GM12878 (cell line): ENCODE measurements at places on chromosomes 2 and 18. TPM values are rescaled to one million over a fixed set of nuclear protein-coding genes. Genes with fewer than 3 reads are reported as not detected.

DNA sequence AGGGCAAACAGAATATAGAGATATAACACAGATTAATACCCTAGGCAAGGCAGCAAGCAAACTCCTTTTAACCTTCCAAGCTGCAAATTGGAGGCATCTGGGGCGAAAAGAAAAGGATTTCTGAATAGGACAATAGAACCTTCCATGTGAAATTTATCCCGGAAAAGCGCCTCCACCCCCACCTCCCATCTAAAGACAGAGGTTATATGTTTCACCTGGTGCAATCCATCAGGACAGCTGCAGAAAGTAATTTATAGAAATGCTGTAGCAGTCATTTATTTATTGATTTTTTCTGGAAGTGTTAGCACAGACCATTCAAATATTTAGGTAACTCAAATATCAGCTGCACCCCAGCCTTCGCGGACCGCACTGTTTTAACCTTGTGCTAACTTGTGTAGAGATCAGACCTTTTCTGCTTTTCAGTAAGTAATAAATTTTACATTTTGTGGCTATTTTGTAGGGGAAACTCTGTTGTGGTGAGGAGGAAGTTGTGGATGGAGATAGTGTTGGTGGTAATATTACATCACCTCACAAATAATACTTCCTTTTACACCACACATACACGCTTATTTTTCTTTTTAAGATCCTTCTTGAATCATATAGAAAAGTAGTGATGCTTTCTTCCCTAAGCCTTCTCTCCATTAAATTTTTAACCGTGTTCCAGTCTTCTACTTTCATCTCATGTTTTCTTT is 919.3 kb upstream of the CDH2 start:
- no peak overlapping the region for H3K27ac ChIP-seq
- H3K4me1 ChIP-seq: no peaks in the 10 kb centered on the region
- no peaks in the 10 kb centered on the region for H3K27me3 ChIP-seq
- H3K36me3 ChIP-seq: no peaks in the 10 kb centered on the region
- H3K4me3 ChIP-seq: no peak overlapping the region
- no peak for DNase-seq

Gene PDCD1
- 3.6 and 4.0 TPM in 2 replicates for total RNA-seq

Gene NIF3L1
- total RNA-seq: 27.1 and 27.6 TPM in 2 replicates

DNA sequence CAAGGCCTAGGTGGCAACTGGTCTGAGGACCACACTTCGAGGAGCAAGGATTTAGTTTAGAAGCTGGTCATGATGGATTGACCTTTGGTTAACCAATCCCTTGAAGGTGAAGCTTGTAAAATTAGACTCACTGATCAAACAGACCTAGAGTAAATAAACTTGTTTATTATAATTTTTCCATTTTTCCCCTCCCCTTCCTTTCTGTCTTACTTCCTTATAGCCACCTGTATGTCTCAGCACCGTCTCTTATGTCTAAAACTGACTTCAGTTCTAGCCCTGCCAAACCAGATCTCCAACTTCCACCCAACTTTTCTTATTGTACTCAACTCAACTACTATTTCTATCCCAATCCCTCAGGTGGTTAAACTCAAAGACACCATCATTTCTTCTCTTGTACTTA is 92.8 kb upstream of the THOC1 start:
- H3K4me1 ChIP-seq: no peaks in the 10 kb centered on the region
- H3K36me3 ChIP-seq: no peaks in the 10 kb centered on the region
- H3K4me3 ChIP-seq: no peak overlapping the region
- no peak for DNase-seq
- no peaks in the 10 kb centered on the region for H3K27me3 ChIP-seq

GRCh38 chr2:69147841-69148533 is 135.0 kb downstream of the ANTXR1 start:
- H3K4me3 ChIP-seq: no peak overlapping the region
- H3K27me3 ChIP-seq: peaks cover 2% of the 10 kb centered on the region
- no peak for DNase-seq
- no peak overlapping the region for H3K27ac ChIP-seq
- no peaks in the 10 kb centered on the region for H3K36me3 ChIP-seq
- no peaks in the 10 kb centered on the region for H3K4me1 ChIP-seq
